ENCODE measurements at places on chromosomes 7 and 10. TPM values are rescaled to one million over a fixed set of nuclear protein-coding genes. Genes with fewer than 3 reads are reported as not detected.

LIPJ gene
- total RNA-seq = 0.16 TPM

ANTXRL gene
- total RNA-seq = not detected

PKD1L1 gene
- total RNA-seq = 1.2 TPM

CTNNA3 gene
- 1.1 TPM for total RNA-seq

ELMO1 gene
- 4.2 TPM for total RNA-seq

LRGUK gene
- total RNA-seq = 0.69 TPM

GRCh38 chr10:28049286-28049685, 50.4 kb upstream of the ODAD2 start:
- no peaks in the 10 kb centered on the region for H3K27me3 ChIP-seq
- H3K4me1 ChIP-seq = no peaks in the 10 kb centered on the region
- no peak overlapping the region for H3K27ac ChIP-seq
- H3K4me3 ChIP-seq = no peak overlapping the region
- no peak for DNase-seq

DNA sequence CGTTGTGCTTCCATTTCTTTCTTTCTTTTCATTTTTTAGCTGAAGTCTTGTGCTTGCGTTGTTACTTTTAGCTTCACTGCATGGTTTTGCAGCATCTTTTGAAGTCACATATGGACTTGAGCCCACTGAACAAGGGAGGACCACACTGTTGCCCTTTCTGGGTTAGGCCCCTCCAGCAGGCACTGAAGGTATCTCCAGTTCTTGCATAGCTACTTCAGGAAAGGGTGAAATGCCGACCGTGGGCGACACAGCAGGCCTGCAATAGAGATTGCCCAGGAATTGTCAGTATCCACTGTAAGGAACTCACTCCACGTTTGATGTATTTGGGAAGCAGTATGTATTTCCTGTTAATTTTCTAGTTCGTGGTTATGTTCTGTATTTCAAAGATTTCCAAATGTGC, 85.1 kb downstream of the WDR37 start:
- no peaks in the 10 kb centered on the region for H3K36me3 ChIP-seq
- no peaks in the 10 kb centered on the region for H3K27me3 ChIP-seq
- no peak for DNase-seq
- no peak overlapping the region for H3K4me3 ChIP-seq

- H3K27ac ChIP-seq = peak overlapping the region; percentile 98
- no peaks in the 10 kb centered on the region for H3K27me3 ChIP-seq
- no peak for DNase-seq
- no peaks in the 10 kb centered on the region for H3K4me1 ChIP-seq
- peak overlapping the region; percentile 78 for H3K4me3 ChIP-seq
- H3K36me3 ChIP-seq = no peaks in the 10 kb centered on the region
Measured at GRCh38 chr10:5813091-5813340, 218 bp downstream of the GDI2 start.

DNA sequence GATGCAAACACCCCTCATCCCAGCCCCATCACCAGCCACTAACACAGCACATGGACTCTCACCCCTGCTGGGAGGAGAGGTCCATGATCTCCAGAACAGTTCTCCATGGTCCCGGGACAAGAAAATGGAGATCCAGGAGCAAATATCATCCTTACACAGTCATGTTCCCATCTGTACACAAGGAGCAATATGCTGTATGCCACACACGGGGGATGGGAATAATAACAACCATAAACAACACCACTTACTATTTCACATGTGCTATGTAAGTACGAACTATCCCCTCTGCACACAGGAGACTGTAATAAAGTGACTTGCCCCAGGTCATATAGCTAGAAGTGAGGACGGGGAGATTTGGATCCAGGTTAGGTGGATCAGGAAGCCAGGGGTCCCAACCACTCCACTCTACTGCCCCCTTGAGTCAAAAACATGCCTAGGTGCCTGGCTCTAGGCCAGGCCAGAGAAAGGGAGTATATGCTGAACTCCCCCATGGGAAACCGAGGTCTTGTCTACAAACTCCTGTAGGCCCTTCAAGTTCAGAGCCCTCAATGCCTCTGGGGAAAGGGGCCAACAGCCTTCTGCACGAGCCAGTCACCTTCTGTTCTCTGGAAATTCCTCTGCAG, 34.1 kb downstream of the LRRC20 start:
- no peaks in the 10 kb centered on the region for H3K36me3 ChIP-seq
- no peak overlapping the region for H3K27ac ChIP-seq
- no peaks in the 10 kb centered on the region for H3K27me3 ChIP-seq
- no peak overlapping the region for H3K4me3 ChIP-seq
- H3K4me1 ChIP-seq = no peaks in the 10 kb centered on the region

- no peak overlapping the region for H3K4me3 ChIP-seq
- no peaks in the 10 kb centered on the region for H3K4me1 ChIP-seq
- no peak for DNase-seq
- H3K36me3 ChIP-seq = no peaks in the 10 kb centered on the region
- H3K27ac ChIP-seq = no peak overlapping the region
Measured at GRCh38 chr7:38171623-38172391, 6.2 kb upstream of the STARD3NL start.

DNA sequence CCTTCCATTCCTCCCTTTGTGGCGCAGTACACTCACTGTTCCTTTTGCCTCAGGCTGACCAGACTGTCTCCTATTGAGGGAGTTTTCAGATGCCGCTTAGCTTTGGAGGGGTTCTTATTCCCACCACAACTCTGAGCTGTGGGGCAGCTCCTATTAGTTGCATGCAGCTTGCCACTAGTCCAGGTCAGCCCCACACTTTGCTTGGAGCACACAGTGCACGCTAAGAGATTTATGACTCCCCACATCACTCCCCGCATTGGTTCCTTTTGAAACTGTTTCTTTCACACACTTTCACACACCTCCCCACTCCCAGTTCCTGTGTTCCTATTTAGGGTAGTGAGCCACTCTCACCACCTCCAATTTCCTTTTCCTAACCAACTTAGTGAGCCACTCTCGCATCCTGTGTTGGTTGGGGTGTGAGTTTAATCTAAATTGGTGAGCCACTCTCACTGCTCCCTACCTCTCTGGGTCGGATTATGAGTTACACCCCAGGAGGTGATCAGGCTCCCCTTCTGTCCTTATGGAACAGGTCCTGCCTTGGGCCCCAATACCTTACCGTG, 10.4 kb upstream of the ZNF485 start:
- H3K36me3 ChIP-seq = no peaks in the 10 kb centered on the region
- no peak overlapping the region for H3K4me3 ChIP-seq
- no peak for DNase-seq

DNA sequence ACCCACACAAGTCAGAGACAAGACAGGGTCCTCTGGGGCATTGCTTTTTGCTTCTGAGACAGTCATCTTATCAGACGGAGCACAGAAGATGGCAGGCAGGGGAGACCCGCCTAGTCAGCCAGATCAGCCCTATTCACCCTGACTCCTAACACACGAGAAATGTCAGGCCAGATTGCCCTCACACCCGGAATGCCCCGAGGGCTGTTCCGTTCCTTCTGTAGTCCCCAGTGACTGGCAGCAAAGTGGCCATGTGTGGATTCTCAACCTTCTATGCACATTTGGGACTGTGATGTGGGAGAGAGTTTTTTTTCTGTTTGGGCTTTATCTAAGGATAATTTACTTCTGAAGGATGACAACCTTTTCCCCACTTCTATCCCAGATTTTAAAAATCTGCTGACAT, 35.5 kb upstream of the TBX20 start:
- H3K4me3 ChIP-seq = no peak overlapping the region
- DNase-seq = no peak
- H3K36me3 ChIP-seq = no peaks in the 10 kb centered on the region

DNA sequence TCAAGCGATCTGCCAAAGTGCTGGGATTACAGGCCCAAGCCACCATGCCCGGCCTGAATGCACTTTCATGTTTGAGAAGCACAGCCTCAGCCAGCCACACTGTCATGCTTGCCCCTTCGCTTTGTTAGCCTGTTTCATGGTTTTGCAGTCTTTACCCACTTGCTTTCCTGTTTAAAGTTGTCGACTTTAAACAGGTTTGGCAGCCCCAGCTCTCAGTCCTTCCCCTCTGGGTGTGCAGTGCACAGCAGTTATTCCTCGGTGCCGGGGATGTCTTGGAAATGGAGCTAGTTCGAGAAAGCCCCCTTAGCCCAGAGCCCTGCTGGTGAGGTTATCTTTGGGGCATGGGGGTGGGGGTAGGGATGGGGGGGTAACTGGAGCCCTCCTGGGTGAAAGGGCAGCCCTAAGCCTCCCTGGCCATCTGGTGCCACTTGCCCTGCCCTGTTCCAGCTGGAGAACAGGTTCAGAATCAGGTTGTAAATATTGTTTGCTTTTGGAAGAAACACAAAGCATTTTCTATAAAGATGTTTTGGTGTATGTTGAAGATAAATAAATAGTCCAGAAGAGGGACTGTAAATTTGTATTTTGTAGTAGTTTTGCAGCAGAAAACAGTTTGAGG, 14.8 kb downstream of the TSPAN14 start:
- no peak overlapping the region for H3K4me3 ChIP-seq
- peak overlapping the region; percentile 55 for H3K27ac ChIP-seq
- peak; percentile 28 for DNase-seq

- H3K27ac ChIP-seq = peak overlapping the region; percentile 2
- no peaks in the 10 kb centered on the region for H3K27me3 ChIP-seq
- no peak overlapping the region for H3K4me3 ChIP-seq
Measured at GRCh38 chr10:11197266-11197712, 179.6 kb downstream of the CELF2 start.

DNA sequence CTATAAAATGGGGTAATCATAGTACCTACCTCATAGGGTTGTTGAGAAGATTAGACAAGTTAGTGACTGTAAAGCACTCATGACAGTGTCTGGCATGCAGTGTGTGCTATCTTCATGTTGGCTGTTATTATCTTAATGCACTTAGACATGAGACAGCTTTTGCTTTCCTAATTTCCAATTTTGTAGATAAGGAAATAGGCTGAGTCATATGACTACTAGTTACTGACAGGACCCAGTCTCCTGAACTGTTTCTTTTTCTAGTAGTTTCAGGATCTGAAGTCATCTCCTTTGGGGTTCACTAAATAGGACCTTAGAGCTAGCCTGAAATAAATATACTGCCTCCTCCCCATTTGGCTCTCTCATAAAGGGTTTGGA, 74.2 kb downstream of the SNX10 start:
- no peaks in the 10 kb centered on the region for H3K36me3 ChIP-seq
- no peaks in the 10 kb centered on the region for H3K4me1 ChIP-seq
- DNase-seq = no peak
- H3K4me3 ChIP-seq = no peak overlapping the region
- no peak overlapping the region for H3K27ac ChIP-seq
- no peaks in the 10 kb centered on the region for H3K27me3 ChIP-seq

GRCh38 chr7:102953406-102953805, 40.6 kb downstream of the LRRC17 start:
- H3K4me1 ChIP-seq = no peaks in the 10 kb centered on the region
- no peak overlapping the region for H3K4me3 ChIP-seq
- no peak for DNase-seq
- no peak overlapping the region for H3K27ac ChIP-seq

- no peak overlapping the region for H3K4me3 ChIP-seq
- H3K27me3 ChIP-seq = no peaks in the 10 kb centered on the region
- peaks cover 14% of the 10 kb centered on the region for H3K36me3 ChIP-seq
- no peaks in the 10 kb centered on the region for H3K4me1 ChIP-seq
- DNase-seq = no peak
Measured at GRCh38 chr7:5713124-5713912, 68.1 kb downstream of the RNF216 start.

DNA sequence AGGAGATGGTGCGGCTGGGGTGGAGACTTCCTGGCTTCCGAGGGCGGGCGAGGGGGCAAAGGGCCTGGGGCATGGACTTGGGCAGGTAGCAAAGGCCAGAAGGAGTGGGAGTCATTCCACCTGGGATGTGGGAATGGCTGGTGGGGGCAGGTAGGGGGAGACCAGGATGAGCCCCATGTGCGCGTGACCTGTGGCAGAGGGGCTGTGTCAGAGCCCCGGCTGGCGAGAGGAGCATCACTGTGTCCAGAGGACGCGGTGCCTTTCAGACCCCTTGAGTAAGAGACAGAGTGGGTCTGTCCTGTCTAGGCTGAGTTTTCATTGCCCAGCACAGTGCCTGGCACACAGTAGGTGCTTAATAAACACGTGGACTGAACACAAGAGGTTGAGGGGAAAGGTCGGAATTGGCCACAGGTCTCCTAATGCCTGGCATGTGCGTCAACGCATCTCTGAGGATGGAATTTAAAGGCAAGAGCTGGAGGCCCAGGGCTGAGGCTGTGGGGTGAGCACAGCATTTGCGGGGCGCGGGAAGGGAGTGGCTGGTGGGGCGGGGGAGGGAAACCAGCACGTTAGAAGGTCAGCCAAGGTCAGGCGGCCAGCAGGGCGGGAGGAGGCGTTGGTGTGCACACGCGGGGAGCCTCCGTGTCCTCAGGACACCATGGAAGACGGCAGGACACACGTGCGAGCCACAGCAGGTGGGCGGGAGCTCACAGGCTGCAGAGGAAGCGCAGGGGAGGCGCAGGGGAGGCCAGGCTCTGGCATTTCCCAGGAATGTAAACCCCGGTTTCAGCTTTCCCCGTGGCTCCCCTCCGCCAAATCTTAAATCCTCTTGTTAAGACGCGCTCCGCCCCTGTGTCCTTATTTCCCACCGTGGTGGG, 51.8 kb downstream of the CUX1 start:
- H3K4me1 ChIP-seq = peaks cover 6% of the 10 kb centered on the region
- no peak for DNase-seq
- no peaks in the 10 kb centered on the region for H3K27me3 ChIP-seq
- no peak overlapping the region for H3K27ac ChIP-seq
- H3K36me3 ChIP-seq = no peaks in the 10 kb centered on the region

DNA sequence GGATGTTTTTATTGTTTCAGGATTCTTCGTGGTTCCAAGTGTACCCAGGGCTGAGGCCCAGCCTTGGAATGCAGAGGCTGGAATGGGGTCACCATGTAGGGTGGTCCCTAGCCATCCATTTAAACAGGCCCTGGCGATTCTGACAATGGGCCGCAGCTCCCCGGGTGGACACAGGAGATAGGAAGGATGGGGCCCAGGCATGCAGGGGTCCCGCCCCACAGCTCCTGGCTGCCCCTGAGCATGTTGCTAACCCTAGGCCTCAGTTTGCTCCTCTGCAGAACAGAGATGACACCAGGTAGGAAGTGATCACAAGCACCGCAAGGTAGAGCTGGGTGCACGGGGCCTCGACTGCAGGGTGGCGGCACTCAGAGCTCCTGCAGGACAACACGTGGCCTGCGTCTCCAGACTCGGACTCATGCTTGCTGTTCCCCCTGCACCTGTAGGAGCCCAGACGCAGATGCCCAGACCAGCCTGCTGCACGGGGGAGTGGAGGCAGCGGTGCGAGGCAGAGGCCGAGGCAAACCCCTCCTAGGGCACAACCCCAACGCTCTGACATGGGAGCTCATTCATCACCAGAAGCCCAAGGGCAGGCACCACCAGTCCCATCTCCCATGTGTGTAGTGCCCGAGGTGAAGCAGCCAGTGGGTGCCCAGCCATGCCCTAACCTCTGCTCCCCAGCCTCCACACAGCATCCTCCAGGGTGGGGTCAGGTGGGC, 25.5 kb downstream of the VIPR2 start:
- no peak overlapping the region for H3K27ac ChIP-seq
- DNase-seq = no peak
- no peaks in the 10 kb centered on the region for H3K27me3 ChIP-seq
- no peak overlapping the region for H3K4me3 ChIP-seq

DNA sequence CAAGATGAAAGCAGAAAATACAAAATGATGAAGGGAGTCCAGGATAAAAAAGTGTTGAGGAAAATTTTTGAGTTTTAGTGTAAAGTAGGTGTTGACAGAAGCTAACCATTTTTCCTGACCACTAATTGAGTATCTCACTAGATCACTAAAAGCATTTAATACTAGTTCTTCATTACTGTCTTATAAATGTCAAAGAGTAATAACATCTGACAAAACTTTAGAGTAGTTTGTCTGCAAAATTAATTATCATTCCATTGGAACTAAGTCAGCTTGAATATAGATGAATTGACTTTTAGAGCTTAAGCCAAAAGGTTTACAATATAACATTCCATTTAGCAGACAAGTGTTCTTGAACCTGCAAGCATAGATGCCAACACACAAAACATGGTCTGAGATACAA, 232.9 kb downstream of the FOXP2 start:
- H3K27me3 ChIP-seq = no peaks in the 10 kb centered on the region
- H3K27ac ChIP-seq = no peak overlapping the region
- no peak for DNase-seq
- H3K4me3 ChIP-seq = no peak overlapping the region
